ENCODE measurements at places on chromosomes 6 and 20.

DNA sequence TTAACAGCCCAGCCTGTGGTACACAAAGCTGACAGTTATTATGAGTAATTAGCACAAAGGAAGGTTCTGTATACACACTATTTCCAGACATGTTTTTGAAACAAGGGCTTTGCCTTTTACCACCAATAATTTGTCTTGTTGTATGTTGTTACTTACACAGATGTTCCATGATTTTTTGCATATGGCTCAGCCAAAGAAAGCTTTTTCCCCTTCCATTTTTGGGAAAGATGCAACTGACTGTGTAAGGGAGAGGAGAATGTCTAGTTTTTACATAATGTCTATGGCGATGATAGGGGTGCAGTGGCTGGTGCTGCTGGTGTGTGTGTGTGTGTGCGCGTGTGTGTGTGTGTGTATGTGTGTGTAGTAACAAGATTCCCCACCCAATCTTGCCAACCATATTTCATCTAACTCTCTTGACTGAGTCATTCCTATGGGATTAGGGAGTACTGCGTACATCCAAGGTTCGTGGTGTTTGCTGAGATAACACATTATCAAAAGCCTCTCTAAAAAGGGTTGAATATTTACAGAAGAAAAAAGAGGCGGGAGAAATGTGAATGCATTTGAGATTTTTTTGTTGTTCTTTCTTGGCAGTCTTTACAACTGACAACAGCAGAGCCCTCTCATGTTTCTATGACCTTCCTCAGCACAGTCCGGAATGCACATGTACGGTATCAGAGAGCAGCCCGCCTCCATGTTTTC lies 192.2 kb downstream of the GMPR start:
- DNase-seq = no peak

- DNase-seq = no peak
These were observed 228.1 kb downstream of the PRL start for GRCh38 chr6:22068561-22069305.

- DNase-seq = no peak
These were observed 214.0 kb downstream of the WDR27 start for GRCh38 chr6:169487579-169488436.

DNA sequence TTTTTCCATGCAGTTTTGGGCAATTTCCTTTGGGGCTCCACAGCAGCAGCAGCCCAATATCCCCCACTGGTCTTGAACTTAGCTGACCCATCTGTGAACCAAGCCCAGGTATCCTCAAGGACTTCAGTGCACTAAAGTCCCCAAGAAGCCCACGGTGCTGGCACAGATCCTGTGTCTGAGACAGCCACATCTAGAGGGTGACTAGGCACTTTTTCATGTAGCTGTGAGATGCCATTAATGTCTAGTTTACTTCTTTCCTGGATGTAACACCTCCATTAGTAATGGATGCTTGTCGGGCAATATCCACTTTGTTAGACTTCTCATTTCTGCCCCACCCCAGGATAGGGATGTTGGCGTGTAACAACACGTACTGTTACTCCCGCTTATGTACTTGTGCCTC lies 176.2 kb upstream of the PROKR2 start:
- DNase-seq = no peak

GRCh38 chr6:149887343-149887742 lies 10.6 kb downstream of the RAET1E start:
- DNase-seq = no peak

GRCh38 chr6:132669690-132670291 lies 10.8 kb upstream of the TAAR1 start:
- peak; percentile 23 for DNase-seq

Measured in KG1 (cell line).